ENCODE measurements at places on chromosomes 7 and 10.

GRCh38 chr10:131724169-131724545 lies 176.7 kb upstream of the PPP2R2D start:
- DNase-seq, result no peak

DNA sequence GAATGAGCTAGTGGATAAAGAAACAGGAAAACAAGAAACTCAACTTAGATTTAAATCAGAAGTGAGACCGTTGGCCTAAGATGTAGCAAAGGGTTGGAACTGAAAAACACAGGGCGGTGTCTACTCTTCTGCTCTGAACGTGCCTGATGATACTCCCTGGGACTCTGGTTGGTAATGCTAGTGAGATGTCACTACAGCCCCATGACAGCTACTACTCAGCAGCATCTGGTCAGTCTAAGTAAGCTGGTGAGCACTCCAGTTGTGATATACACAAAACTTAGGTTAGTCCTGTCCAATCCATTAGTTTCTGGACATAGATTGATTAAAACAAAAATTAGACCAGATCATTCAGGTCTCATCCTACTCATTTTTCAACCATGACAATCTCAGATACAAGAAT lies 15.4 kb downstream of the MYPN start:
- no peak for DNase-seq

- no peak for DNase-seq
Measured at GRCh38 chr10:88991899-88992320, 1.3 kb downstream of the FAS start.

- DNase-seq, result no peak
Measured at GRCh38 chr7:71752171-71752935, 620.4 kb downstream of the GALNT17 start.

DNA sequence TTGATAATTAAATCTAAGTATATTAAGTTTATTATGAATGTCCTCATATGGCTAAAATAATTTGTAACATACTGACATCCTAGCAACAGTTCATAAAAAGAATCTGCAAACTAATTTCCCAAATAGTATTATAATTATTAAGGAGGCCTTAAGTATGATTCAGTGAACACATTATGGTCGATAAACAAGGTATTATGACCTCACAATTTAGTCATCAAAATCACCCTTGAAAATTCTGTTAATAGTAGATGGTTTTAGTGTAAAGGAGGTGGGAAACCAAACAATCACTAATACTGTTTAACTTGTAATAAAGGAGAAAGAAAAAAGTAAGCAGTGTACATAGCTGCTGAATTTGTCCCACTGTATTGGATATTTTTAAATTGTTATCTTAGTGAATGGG lies 2.1 kb downstream of the ETV1 start:
- DNase-seq, result no peak

DNA sequence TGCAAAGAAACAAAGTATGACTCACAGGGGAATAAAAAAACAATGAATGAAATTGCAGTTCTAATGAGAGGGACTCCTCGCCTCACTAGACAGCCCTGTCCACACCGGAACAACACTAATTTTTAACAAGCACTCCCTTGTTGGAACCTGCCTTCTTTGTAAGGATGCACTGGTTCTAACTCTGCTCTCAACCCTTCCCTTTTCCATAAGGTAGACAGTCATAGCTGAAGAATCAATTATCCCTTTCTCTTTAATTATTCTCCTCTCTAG lies 65.1 kb downstream of the TSPAN12 start:
- DNase-seq, result no peak

Data from activated CD8-positive, alpha-beta memory T cell treated with anti-CD3 and anti-CD28 coated beads for 1 hour (primary cell).